ENCODE measurements at places on chromosomes 11 and 22.

DNA sequence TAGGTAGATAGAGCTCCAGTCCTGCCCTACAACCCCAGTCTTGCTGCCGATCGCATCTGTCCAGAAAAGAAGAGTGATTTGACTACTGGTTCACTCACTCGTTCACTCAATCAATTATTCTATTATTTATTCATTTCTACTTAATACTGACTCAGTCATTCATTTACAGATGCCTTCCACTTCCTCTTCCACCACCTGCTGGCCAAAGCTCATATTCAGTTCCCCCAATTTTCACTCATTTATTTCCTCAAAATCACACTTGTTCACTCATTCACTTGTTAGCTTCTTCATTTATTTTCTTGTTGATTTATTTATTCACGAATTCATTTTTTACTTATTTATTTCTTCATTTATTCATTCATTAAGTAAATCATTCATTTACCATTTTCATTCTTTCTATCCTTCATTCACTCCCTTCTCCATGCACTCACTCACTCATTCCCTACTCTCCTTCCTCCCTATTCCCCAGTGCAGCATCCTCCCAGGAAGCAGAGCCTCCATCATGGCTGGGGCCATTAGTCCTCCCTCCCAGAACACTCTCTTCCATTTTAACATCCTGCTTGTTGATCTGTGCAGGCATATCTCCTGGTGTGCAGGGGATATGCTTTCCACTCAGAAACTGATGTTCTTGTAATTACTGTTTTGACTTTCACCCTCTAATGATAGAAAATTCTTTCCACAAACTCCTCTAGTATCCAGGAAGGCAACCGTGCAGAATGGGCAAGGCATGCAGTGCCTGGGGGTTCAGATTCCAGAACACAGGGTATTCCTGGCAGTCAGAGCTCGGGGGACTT is 281.0 kb downstream of the TENM4 start:
- no peak for DNase-seq

DNA sequence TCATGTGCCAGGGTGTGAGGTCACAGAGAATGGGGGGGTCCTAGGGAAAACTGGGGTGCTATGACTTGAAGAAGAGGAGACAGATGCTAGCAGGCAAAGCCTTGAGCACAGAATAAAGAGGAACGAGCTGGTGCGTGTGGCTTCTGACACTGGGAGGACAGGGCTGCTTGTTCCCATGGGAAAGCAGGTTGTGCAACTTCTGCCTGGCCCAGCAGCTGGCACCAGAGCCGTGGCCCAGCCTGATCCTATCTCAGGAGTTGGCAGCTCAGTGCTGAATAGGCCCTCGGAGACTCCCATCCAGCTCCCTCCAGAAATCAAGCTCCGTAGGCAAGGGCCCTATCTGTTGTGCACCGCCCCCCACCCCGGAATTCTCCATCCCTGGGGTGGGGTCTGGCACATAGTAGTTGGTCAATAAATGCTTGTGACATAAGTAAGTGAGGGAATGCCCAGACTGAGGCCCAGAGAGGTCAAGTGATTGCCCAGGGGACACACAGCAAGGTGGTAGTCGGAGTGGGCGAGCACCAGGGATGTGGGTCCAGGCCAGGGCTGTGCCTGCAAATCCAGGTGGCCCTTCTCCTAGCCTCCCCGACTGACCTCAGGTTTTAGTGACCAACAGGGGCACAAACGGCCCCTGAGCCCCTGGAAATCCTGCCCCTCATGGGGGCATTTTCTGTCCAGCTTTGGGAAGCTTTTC is 19.5 kb upstream of the FADD start:
- DNase-seq = no peak

DNA sequence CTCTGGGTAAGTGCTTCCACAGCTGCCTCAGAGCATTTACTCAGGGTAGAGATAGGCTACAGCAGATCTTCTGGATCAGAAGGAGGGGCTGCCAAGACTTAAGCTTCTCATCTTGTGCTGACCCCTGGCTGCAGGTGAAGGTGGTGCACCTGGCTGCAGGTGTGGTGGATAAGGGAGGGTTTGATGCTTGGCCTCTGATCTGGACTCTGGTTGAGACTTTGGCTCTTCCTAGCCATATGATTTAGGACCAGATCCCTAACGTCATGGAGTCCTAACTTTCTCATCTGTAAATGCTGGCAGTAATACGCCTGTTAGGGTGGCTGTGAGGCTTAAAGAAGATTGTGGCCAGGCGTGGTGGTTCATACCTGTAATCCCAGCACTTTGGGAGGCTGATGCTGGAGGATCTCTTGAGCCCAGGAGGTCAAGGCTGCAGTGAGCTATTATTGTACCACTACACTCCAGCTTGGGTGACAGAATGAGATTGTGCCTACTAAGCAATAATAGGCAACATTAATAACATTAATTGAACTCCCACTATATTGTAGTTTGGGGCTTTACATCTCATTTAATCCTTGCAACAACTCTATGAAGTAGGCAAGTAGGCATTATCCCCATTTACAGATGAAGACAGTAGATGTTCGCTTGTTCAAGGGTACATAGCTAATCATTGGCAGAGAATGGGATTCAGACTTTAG is 10.7 kb downstream of the DTX4 start:
- no peak for DNase-seq

DNA sequence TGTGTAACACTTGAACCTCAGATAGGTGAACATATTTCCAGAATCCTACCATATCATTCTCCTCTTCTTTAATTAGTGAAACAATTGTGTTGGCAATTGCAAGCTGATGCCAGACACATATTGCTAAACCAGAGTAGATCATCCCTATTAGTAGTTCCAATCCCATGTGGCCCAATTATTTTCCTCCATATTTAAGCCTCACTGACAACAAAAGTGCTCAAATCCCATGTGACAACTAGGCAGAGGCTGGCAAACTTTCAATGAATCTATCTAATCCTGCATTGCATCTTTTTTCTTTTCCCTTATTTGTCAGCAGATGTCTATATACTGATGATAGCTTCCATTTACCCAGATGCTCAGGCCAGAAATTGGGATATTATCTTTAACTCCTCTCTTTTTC is 90.4 kb downstream of the GRIA4 start:
- no peak for DNase-seq

DNA sequence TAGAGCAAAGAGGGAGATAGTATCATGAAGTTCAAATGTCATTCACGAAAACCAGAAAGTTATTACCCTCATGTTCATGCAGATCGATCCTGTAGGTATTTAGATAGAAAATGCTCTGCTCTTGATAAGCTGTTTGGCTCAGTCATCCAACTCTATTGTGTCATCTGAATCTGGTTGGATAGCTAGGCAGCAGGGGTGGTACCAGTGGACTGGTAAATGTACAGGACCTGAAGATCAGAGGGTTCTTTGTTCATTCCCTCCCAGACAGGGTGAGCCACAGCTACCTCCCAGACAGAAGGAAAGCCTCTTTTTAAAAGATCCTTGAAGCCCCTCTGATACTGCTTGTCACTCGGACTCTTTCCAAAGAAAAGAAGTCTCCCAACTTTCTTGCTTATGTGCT is 29.8 kb upstream of the DRD2 start:
- no peak for DNase-seq

DNA sequence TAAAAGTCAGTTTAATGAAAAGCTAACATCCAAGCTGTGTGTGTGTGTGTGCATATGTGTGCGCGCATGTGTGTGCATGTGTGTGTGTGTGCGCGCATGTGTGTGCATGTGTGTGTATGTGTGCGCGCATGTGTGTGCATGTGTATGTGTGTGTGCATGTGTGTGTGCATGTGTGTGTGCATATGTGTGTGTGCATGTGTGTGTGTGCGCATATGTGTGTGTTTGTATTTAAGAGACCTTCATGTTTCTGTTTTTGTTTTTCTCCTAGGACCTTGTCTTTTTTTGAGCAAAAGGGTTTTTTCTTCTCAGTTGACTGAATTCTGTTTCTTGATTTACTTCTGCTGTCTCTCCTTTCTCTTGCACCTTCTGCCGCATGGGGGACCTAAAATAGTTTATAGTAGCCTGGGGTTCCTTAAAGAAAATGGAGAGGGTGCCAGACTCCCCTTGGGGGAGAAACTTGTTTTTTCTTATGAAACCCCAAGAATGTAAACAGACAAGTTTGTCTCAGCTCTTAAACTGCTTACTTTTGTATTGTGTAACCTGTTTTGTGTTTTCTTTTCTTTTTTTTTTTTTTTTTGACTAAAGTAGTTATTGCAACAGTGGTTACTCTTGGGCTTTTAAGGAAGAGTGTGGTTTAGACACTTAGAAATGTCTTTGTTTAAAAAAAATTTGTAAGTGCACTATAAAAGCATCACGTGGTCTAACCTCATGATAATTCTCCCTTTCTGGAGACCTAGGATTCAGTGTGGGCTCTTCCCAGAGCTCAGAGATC is 53.0 kb downstream of the OSBPL5 start:
- no peak for DNase-seq

GRCh38 chr11:44633641-44634040 is 68.2 kb downstream of the CD82 start:
- DNase-seq = no peak

- DNase-seq = no peak
Observed at GRCh38 chr11:3035333-3035732, 21.9 kb downstream of the CARS1 start.

GRCh38 chr11:73077454-73077853 is 64.7 kb downstream of the FCHSD2 start:
- no peak for DNase-seq

GRCh38 chr22:45529105-45529504 is 26.4 kb downstream of the FBLN1 start:
- no peak for DNase-seq

DNA sequence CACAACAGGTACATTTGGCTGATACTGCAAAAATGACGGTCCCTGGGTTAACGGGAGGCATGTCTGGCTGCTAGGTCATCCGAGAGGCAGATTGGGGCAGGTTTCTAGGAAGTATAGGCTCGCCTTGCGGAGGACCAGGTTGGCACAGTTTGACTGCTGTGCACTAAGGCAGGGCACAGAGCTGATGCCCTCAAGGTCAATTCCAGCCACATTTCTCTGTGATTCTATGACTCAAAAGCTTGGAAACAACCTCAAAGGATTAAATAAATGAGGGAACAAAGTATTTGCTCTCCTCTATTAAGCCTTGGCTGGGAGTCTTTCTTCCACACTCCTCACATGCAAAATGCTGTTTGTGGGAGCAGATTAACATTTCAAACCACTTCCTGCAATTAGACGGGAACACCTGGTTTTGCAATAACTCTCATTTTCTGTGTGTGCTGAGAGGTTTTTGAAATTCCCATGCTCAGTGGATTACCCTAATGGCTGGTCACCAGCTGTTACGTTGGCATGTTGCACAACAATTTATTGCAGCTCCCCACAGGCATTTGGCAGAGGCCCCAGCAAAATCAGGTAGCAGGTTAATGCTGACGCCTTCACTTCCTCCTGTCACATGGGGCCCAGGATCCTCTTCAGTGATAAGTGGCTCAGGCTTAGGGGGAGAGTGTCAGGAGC is 61.0 kb upstream of the PLET1 start:
- DNase-seq = no peak

DNA sequence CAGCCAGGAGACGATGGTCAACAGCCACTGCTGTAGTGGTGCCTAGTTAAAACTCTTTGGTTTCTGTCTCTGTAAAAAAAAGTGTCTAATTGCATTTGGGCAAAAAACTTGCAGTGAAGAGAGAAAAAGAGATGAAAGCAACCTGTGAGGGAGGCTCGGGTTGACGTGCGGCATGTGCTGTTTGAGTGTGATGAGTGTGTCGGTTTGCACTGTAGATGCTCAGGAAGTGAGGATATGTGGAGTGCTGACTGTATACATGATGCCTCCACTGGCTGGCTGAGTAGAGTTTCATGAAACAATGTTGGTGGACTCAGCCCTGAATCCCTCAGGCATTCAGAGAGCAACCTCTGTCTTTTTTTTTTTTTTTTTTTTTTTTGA is 4.3 kb upstream of the DGCR6L start:
- no peak for DNase-seq

GRCh38 chr22:22031183-22031945 is 48.8 kb upstream of the TOP3B start:
- no peak for DNase-seq

DNA sequence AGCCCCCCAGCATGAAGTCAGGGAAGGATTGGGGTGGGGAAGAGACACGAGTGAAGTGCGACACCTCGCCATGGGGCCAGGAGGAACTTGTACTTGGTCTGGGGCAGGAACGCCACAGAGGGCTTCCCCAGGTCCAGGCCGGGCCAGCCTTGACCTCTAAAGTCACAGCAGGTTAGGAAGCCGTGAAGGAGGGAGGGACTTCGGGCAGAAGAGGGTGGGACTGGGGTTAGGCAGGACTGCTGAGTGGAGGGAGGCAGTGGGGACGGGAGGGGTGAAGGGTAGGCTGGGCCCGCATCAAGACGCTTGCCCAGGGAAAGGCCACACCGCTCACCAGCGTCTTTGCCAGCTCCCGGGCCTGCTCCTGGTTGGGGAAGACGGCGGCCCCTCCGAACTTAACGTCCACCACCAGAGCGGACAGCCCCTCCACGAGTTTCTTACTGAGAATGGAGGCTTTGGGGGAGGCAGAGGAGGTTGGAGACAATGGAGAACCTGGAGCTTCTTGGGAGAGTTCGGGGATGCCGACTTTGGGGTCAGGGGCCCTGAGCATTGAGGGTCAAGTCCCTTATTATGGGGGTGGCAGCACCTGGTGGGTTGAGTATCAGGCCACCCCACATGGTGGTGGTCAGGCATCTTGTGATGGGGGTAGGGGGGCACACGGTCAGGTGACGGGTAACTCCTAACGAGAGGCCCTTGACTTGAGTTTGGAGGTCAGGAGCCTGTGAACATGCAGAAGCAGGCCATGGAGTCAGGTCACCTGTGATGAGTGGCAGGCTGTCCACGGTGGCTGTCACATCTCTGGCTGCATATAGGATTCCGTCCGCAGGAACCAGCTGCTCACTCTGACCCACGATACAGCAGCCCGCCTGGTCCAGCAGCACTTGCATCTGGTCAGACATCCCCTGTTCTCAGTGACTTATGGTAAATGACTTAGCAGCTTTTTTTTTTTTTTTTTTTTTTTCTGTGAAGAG is 1.7 kb upstream of the SCO2 start:
- no peak for DNase-seq

- no peak for DNase-seq
Observed at GRCh38 chr11:86488553-86488952, 113.9 kb downstream of the CCDC81 start.

DNA sequence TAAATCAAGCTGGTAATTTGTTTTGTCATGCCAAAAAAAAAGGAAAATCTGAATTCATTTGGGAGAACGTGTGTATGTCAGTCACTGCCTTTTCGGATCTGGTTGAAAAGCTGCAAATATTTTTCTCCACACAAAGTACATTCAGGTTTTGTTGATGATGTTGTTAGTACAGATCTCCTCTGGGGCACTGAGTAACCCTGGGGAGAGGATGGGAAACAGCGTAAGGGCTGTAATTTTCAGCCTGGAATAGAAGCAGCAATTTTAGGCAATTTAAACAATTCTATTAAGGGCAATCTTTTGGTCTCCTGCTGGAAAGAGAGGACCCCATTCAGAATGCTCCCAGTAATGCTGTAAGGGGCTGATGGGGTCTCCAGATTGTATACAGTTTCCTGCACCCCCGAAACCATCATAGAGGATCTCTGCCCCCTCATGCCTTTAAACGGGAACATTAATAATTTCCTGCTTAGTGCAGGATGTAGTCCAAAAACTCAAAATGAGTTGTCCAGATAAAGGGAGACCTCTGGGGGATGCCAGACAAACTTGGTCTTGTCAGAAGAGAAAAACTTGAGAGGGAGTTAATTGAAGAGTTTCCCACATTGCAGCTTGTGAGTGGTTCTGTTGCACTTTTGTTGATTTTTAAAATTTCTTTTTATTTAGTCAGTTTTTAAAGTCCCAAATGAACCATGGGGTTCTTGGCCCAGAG is 132.3 kb downstream of the COMMD9 start:
- DNase-seq = no peak

GRCh38 chr22:49244466-49245420 is 582.9 kb downstream of the BRD1 start:
- DNase-seq = no peak

- DNase-seq = no peak
Observed at GRCh38 chr11:91047882-91048281, 825.0 kb upstream of the CHORDC1 start.

Data from brain pericyte (primary cell).